SK-N-DZ (cell line): ENCODE measurements at places on chromosomes 1 and 21.

DNA sequence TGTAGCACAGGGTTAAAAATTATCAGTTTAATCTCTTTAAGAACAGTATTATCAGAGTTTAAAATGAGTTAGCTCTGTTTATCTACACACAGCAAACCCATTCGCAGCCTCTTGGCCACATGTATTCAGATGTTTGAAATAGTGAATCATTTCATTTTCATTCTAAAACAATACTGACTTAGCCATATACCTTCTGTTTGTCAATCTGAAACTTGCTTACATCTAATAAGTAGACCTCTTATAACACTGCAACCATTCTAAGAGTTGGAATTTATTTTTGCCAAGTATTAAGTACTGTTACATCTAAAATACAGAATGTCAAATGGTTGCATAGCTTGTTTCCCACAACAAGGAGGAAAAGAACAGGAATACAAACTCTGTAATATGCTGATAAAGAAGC, 25.4 kb downstream of the ANGEL2 start:
- no peak for DNase-seq

DNA sequence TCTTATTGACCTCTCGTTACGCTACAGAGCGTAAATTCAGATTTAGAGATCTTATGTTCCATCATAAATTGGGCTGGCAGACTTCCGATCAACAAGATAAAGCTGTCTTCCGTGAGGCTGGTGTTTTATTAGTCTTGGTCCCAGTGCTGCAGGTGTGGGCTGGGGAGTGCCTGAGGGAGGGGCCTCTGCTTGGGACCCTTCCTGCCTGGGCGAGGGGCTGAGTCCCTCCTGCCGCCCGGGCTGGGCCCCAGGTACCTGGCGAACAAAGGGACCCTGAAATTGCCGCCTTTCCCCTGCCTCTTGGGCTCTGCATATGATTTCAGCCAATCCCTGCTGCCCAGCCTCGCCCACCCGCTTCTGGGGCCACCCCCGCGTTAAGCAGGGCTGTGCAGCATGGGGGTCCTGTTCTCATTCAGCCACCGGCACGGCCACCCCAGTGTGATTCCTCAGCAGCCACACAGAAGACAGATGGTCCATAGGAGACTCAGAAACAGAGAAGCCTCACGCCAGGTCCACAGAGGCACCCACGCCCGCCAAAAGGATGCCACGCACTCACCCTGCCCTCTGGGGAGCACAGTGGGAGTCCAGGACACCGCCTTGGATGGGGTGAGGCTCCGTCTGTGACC, 6.1 kb upstream of the SAMD11 start:
- DNase-seq = peak; percentile 80

DNA sequence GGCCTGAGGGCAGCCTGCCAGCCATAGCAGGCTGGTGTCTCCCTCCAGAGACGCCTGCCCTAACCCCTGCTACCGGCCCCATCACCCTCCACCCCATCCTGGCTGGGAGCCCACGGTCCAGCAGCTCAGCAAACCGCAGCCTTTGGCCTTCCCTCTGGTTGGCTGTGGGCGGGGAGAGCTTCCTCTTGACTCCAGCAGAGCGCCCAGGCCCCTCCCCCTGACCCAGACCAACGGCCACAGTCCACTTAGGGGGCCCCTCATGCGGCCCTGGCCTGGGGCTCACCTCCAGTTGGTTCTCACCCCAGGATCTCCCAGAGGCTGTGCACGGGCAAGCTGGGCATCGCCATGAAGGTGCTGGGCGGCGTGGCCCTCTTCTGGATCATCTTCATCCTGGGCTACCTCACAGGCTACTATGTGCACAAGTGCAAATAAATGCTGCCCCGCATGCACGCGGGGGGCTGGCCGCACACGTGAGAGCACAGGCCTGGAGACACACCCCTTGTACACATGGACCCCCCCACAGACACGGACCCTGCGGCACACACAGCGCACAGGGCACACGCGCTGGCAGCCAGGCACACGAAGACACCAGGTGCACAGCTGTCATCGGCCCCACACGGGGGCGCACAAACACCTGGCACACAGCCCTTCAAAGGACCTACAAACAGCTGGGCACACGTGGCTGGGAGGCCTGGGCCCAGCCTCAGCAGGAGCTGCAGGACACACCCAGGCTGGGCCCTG, 3.1 kb downstream of the SMIM1 start:
- DNase-seq = peak; percentile 74

- DNase-seq = no peak
Observed at GRCh38 chr1:186681121-186681520, 898 bp upstream of the PTGS2 start.

DNA sequence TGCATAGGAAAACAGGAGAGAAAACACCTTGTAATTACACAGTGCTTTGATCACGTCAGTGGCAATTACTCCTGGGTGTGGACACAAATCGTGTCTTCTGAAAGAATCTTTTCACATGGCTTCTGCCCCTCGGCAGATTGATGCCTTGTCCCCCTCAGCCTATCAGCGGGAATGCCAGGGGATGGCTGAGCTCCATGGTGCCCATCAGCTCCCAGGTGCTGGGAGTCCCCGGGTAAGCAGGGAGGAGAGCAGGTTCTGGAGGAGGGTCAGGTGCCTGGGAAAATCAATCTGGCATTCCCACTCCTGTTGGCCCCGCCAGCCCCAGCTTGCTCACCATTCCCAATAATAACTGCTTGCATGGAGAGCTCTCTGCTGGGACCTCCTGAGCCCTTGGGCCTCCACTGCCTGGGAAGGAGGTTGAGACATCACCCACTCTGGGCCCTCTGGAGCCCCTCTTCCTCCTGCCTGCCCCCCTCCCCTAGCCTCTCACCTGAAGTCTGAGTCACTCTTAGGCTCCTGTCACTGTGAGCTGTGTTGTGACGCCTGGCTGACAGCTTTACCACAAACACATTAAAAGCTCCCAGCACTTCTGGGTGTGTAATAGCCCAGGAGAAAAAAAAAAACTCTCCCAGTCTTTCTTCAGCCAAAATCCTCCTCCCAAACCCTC, 4.9 kb downstream of the CAMK2N1 start:
- no peak for DNase-seq
